ENCODE measurements at places on chromosomes 7 and 10. TPM values are rescaled to one million over a fixed set of nuclear protein-coding genes. Genes with fewer than 3 reads are reported as not detected.

The MBL2 gene
- total RNA-seq = not detected

The ITPRID1 gene
- not detected for total RNA-seq

The LIPF gene
- total RNA-seq = not detected

DNA sequence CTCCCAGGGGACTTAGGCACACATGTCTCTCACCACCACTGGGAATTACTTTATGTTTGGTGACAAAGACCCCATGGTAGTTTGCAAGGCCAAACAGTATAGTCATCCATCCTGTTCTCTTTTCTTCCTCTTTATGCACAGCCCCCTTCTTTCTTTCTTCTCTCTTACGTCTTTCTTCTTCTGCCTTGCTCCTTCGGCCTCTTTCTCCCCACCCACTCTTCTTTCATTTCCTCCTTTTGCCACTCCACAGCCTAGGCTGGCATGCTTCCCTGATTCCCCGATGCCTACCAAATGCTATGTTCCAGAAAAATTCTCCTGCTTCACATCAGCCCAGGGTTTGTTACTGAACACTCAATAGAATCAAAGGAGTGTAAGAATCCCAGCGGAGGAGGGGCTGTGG, 62.4 kb upstream of the MKLN1 start:
- H3K27me3 ChIP-seq = no peaks in the 10 kb centered on the region
- no peak overlapping the region for H3K4me3 ChIP-seq
- H3K4me1 ChIP-seq = no peaks in the 10 kb centered on the region
- H3K36me3 ChIP-seq = no peaks in the 10 kb centered on the region

- H3K27me3 ChIP-seq = peaks cover 1% of the 10 kb centered on the region
- no peaks in the 10 kb centered on the region for H3K36me3 ChIP-seq
- H3K4me3 ChIP-seq = no peak overlapping the region
- no peak overlapping the region for H3K27ac ChIP-seq
These were observed 6.4 kb downstream of the IFIT2 start for GRCh38 chr10:89308266-89308665.

DNA sequence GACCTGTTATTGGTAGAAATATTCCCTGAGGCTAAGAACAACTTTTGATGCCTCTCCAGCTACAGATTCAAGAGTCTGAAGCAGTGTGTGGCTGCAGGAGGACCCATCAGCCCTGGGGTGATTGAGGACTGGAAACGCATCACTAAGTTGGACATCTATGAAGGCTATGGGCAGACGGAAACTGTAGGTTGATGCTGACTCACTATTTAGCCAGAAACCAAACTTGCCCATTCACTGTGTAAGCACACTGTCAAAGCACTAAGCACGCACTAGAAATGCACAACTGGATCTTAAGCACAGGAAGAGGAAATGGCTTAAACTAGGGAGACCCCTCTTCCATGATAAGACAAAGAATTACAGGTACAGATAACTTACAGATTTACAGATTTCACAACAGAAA, 20.8 kb downstream of the ACSM6 start:
- no peaks in the 10 kb centered on the region for H3K27me3 ChIP-seq
- no peak overlapping the region for H3K27ac ChIP-seq
- peaks cover 12% of the 10 kb centered on the region for H3K4me1 ChIP-seq
- H3K4me3 ChIP-seq = no peak overlapping the region
- peaks cover 4% of the 10 kb centered on the region for H3K36me3 ChIP-seq

GRCh38 chr7:23472956-23473843, 2.9 kb upstream of the IGF2BP3 start:
- peaks cover 23% of the 10 kb centered on the region for H3K27me3 ChIP-seq
- peaks cover 5% of the 10 kb centered on the region for H3K36me3 ChIP-seq
- H3K4me1 ChIP-seq = peaks cover 29% of the 10 kb centered on the region
- H3K27ac ChIP-seq = peak overlapping the region; percentile 99
- DNase-seq = peak; percentile 30

All from endothelial cell (in vitro differentiated cells).